HFF-Myc (cell line): ENCODE measurements at places on chromosomes 6 and 20.

GRCh38 chr20:1907586-1907985 lies 12.4 kb downstream of the SIRPA start:
- DNase-seq: no peak

DNA sequence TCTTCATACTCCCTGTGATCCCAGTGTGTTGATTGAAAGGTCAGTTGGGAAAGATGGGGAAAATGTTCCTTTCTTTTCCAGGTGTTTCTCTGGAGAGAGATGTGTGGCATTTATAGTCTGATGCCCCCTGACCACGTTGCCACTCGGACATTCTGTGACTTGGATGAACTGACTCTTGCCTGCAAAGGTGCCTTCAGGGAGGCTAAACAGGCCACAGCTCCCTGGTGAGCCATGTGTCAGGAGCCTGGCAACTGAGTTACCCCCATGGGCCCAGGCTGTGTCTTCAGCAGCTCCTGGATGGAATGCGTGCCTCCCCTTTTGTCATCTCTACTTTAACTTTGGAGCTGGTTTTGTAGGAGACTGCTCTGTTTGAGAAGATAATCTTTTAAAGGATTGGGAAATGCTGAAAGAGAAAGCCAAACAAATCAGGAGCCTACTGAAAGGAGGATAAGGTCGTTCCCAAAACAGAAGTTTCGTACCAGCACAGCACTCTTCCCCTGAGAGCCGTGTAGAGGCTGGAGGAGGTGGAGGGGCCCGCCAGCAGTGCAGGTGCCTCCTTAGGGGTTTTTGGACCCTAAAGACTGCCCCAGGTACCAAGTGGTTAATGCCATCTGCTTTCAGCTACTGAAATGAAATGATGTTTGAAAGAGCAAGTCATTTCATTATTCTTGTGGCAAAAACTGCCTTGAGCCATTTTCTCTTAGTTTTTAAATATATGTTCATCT lies 322.8 kb downstream of the ZFAND3 start:
- no peak for DNase-seq

GRCh38 chr20:63547725-63548480 lies at the start of gene SRMS:
Gene SRMS, minus strand, starts transcription at chr20:63547749. Its CDS starts 286 bp downstream, at chr20:63547463.
- no peak for DNase-seq

DNA sequence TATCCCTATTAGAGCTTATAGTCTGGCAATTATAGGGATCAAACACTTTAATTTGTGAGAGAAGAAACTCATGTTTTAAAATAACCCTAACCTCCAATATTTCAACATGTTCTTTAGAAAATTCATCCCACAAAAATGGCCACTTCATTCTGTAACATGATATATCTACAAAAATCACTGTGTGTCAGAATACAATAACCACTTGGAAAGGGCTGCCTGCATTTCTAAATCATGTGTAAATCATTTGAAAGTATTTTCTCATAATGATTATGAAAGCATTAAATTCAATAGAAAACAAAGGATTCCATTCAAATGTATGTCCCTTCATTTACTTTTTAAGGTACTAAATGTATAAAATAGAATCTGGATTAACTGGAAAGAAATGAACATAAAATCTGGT lies 101.4 kb upstream of the NHSL1 start:
- no peak for DNase-seq

DNA sequence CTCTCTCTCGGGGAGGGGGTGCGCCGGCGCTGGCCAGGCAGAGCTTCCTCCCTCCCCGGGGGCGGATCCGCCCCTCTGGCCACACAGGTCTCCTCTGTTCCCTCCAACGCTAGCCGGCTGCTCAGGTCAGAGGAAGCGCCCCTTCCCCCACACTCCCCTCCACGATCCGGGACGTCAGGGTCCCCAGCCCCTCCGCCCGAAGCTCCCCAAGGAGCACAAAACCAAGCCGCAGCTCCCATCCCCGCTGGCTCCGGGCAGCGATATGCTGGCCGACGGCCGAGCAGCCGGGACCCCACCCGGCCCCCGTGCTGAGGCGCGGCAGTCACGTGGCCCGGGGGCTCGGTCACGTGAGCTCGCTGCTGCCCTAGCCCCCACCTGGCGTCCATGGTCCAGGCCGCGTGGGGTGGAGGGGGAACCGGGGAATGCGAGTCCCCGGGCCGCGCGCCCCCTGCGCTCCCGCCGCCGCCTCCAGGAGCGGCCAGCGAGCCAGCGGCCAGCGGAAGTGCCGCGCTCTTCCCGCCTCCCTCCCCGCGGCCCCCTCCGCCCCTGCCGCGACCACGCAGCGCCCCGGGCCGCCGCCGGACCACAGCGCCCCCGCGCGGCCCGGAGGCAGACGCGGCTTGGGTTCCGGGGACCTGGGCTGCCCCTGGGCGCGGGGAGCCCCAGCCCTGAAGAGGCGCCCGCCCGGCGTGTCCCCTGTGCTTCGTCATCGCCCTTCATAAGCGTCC lies at the start of gene SLC35B2:
Gene SLC35B2 (minus strand): TSS at position 504 of the 728 bp plus-strand sequence. CDS start 118 bp downstream, at position 386.
- DNase-seq: no peak

GRCh38 chr6:108766419-108766818 lies 81.8 kb upstream of the ARMC2 start:
- no peak for DNase-seq

- DNase-seq: no peak
These were observed 19.2 kb downstream of the BLTP3A start for GRCh38 chr6:34810936-34811632.
